ENCODE measurements at places on chromosomes 1 and 21. TPM values are rescaled to one million over a fixed set of nuclear protein-coding genes. Genes with fewer than 3 reads are reported as not detected.

The NPPA gene
- not detected for total RNA-seq

DNA sequence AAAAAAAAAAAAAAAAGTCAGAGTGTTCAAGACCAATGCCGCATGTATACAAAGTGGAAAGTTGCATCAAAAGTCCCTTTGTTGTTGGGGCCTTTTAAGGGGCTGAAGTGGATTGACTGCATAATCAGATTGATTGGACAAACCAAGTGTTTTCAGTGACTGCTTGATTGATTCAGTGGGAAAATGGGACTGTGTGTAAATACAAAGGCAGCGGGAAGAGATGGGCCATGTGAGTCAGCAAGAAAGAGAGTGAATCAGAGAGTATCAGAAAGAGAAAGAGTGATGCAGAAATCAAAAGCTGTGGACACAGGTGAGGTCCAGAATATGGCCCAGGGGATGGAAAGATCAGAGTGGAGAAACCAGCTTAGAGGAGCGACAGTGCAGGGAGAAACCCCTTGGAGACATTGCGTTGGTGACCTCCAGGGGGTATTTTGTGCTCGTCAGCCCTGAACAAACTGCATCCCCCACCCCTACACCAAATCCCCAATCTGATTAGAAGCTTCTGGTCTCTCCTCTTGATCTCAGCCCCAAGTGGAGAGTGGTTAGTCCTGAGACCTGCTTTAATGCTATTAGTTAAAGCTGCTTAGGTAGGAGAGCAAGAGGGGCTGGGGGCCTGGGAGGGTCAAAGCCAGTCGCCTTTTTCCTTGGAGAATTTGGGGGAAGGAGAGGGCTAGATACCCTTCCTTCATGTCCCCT, 5.1 kb upstream of the ETV3L start:
- no peak for DNase-seq

DNA sequence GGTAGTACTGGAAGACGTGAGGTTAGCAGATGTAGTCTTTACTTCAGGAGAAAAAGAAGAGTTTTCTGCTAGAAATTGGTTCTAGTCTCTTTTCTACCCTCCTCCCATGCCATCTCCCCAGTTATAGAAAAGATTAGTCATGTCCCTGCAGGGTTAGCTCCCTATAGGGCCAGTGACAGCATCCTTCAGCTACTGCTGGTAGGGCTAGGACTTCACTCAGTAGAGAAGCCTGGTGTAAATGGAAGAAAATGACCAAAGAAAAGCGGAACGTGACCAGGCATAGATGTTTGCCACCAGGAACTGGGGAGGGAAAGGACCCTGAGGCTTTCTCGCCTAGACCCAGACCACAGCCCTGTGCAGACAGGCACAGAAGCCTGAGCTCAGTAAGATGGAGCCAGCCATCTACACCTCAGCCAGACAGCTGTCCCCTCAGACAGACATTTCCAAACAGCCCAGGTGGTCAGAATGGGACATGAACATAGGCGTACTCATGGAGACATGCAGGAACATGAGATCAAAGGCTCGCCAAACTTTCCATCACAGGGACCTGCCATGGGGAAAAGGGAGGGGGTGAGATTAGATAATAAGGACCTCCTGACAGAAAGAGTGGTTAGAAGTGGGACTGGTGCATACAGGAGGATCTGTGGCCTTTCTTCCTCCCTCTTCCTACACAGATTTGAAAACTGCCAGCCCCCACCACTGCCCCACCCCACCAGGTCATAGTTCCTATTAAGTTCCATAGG, 23.5 kb upstream of the SLAMF9 start:
- DNase-seq = peak; percentile 87

DNA sequence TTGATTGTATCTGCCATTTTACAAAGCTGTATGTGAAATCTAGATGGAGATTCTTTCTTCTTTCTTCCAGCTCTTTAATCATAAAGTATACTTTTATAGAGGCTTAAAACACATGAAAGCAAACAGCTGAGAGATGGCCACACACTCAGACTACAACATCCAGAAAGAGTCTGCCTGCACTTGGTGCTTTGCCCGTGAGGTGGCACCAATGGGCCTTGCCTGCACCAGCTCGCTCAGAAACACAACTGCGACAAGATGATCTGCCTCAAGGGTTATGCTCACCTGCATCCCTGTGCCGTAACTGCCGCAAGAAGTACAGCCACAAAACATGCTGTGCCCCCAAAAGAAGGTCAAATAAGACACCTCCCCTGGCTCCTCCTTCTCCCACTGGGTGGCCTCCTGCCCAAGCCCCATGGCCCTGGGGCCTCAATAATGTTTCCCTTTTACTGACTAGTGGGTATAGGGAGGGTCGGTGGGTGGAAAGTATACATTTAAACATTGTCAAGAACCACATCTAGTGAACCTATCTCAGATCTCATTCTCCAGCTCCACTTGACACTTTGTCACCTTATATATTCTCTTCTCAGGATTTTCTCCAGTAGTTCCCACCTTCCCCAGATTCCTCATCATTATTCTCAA, 66.7 kb upstream of the ANGPTL3 start:
- DNase-seq = no peak

The AMPD2 gene
- 38.8 TPM for total RNA-seq

DNA sequence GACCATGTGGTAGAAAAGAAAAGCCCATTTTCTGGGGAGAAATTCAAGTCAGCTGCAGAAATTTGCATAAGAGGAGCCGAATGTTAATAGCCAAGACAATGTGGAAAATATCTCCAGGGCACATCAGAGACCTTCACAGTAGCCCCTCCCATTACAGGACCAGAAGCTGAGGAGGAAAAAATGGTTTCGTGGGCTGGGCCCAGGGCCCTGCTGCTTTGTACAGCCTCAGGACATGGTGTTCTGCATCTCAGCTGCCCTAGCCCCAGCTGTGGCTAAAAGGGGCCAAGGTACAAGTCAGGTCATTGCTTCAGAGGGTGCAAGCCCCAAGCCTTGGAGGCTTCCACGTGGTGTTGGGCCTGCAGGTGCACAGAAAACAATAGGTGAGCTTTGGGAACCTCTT, 108.3 kb downstream of the DMRTB1 start:
- DNase-seq = no peak

DNA sequence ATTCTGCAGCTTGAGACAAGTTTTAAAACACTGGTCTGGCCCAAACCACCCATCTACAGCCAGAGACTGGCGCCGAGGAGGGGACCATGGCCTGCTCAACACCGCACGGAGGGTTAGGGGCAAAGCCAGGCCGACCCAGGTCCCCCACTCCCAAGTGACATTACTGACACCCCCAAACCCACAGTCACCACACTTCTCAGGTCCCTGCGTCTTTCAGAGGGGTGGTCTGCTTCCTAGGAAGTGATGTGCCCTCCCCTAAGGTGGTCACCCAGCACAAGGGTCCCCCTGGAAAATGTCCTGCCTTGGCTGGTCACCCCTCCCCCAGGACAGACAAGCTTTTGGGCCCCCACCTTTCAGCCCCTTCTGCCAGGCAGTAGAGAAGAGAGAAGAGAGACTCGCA, 20.8 kb upstream of the EPHA2 start:
- no peak for DNase-seq

DNA sequence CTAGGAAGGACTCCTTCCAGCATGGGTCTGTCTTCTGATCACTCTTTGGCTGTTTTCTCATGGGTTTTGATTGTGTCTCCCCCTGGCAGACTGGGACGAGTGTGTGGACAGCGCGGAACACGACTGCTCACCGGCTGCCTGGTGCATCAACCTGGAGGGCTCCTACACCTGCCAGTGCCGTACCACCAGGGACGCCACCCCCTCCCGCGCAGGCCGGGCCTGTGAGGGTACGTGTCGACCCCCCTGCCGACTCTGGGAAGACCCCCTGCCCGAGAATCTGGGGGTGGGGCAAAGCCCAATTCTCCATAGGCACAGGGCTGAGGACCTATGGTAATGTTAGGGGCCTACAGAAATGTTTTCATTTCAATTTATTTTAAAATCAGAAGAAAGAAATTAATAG, 38.4 kb downstream of the UMODL1 start:
- DNase-seq = no peak

GRCh38 chr1:22635436-22635835, 992 bp upstream of the C1QA start:
- no peak for DNase-seq

DNA sequence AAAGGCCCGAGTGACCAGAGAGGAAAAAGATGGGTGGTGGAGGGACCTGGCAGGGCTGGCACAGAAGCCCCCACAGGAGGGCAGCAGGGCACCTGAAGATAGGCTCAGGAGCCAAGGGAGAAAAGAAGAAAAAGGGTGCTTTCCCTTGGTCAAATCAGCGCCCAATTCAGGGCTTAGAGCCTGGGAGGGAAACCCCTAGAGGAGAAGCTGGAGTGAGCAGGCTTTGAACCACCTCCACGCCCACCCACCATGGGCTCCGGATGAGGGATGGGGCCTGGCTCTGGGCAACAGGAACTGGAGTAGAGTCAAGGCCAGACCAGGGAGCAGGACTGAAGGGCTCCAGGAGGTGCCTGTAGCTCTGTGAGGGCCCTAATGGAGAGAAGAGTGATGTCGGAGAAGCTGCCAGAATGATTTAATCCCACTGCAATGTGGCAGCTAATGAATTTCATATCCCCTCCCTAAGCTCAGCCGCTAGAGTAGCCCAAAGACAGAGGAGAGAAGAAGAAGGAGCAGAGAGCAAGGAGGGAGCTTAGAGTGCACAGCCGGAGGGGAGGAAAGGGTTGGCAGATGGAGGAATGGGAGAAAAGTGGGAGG, 12.0 kb upstream of the PRELP start:
- no peak for DNase-seq

DNA sequence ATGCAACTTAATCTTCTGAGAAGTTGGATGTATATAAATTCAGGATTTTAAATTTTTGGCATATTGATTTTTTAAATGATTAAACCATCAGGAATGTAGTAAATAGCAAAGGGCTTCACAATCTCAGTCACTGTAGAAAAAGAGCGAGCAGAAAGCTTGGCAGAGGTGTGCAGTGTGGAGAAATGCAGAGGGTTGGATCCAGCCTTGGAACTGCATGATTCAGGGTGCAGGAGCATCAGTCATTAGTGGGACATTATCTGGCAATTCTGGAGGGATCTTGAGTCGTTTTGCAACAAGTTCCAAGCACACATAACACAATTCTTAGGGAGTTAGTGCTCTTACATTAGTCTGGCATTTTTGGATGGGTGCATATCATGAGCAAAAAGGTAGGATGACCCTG, 267.9 kb downstream of the PLA2G4A start:
- no peak for DNase-seq

The HES5 gene
- total RNA-seq = not detected

The RAB42 gene
- 2.1 TPM for total RNA-seq

The RGS18 gene
- total RNA-seq = 0.83 TPM

DNA sequence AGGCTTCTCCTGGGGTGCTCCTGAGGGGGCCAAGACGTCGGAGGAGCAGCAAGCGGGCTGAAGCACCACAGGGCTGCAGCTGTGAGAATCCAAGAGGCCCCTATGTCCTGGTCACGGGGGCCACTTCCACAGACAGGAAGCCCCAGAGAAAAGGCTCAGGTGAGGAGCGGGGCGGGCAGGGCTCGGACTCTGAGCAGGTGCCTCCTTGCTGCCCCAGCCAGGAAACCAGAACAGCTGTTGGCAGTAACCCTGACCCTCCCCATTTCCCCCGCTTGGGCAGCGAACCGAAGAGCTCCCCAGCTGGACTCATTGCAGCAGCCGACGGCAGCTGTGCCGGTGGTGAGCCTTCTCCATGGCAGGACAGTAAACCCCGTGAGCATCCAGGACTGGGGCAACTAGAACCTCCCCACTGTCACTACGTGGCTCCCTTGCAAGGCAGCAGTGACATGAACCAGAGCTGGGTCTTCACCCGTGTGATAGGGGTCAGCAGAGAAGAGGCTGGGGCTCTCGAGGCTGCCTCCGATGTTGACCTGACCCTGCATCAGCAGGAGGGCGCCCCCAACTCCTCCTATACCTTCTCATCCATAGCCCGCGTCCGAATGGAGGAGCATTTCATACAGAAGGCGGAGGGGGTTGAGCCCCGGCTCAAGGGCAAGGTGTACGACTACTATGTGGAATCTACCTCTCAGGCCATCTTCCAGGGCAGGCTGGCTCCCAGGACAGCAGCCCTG, 625 bp downstream of the KLHDC7A start:
- DNase-seq = no peak

DNA sequence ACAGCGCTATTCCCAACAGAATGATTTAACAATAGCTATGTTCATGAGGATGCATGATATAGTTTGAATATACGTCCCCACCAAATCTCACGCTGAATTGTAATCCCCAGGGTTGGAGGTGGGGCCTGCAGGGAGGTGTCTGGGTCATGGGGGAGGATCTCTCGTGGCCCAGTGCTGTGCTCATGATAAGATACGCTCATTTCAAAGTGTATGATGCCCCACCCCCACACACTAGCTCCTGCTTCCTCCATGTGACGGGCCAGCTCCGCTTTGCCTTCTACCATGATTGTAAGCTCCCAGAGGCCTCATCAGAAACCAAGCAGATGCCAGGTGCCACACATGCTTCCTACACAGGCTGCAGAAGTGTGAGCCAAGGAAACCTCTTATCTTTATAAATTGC, 93.6 kb downstream of the SMYD3 start:
- DNase-seq = no peak

The CFHR4 gene
- not detected for total RNA-seq

DNA sequence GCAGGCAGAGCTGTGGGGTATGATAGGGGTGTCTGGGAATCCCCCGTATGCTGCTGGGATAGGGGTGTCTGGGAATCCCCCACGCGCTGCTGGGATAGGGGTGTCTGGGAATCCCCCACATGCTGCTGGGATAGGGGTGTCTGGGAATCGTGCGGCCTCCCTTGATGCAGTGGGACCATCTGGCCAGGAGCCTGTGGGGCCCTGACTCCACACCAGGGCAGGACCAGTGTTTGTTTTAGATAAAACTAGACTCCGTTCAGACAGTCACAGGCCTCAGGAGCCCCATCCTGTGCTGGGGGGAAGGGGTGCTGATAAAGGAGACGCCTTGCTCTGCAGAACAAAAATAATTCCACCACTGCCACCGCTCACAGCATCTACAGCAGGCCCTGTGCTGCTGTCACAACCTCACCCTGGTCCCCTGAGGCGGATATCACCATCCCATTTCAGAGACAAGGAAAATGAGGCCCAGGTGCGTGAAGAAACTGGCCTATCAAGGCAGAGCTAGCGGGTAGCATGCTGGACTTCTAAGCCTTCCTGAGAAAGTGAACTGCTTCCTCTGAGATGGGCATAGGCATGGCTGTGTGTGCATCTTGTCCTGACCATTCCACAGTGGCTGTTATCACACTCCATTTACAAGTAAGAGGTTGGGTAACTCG, 24.0 kb downstream of the ECE1 start:
- no peak for DNase-seq

The CASQ1 gene
- total RNA-seq = 4.9 TPM

- no peak for DNase-seq
These were observed 36.8 kb downstream of the CITED4 start for GRCh38 chr1:40825435-40825788.

- DNase-seq = no peak
These were observed 19.4 kb upstream of the BSDC1 start for GRCh38 chr1:32413507-32414185.
